ENCODE measurements at places on chromosomes 7 and 10. TPM values are rescaled to one million over a fixed set of nuclear protein-coding genes. Genes with fewer than 3 reads are reported as not detected.

DNA sequence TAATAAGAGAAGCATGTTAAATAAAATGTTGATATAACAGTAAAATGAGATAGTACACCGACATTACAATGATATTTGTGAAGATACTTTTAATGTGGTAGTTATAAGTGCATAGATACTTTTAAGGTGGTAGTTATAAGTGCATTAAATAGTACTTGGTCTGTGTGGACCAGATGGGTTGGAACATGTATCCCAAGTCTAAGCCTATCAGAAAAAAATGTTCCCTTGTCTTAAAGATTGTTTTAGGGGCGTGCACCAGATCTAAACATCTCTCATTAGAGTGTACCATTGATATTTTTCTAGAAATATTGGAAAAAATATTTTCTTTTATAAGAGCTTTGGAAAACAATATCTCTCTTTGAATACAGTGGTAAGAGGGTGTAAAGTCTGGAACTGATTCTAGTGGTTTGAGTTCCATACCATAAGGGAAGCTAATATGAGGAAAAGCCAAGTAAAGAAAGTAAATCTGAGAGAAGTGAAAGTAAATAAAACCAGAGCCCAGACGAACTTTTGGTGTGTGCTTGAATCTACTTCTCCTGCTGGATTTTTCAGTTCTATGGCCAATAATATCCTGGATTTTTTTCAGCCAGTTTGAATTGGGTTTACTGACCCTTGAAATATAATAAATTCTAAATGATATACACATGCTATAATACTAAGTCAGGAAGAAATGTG lies 175.3 kb downstream of the MBL2 start:
- no peak for DNase-seq

DNA sequence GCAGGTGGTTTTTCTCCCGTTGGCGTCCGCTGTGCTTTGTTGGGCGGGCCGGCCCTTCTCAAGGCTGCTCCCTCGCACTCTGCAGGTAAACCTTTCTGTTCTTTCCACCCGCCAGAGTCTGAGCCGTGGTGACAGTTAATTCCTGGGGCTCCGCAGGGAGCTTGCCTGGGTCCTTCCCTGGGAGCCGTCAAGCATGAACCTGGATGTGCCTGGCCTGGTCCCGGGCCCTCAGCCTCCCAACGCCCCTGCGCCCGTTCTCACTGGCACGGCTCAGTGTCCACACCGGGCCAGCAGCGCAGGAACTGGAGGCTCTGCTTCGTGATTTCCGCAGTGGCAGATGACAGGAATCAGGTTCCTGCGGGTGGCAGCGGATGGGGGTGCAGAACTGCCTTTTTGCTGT lies 10.9 kb upstream of the NKX6-2 start:
- no peak for DNase-seq

DNA sequence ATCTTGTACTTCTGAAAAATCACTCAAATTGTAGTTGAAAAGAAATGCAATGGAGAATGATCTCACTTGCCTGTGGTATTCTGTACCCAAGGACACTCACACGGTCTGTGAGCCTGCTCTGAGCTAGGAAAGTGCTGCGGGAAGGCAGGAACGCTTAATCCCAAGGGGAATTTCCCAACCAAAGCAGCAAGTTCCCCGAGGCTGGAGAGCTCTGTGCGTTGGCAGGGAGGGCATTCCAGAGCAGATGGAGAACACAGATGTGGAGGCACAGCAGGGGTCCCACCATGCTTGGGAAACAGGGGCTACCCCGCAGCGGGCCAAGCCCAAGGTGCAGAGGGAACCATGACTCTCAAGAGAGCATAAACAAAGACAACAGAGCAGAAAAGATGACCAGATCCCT lies 13.6 kb downstream of the SVIL start:
- DNase-seq, result no peak

- no peak for DNase-seq
Measured at GRCh38 chr7:38880454-38880853, 28.5 kb downstream of the VPS41 start.

- no peak for DNase-seq
Measured at GRCh38 chr7:88922944-88923343, 127.4 kb upstream of the TEX47 start.

DNA sequence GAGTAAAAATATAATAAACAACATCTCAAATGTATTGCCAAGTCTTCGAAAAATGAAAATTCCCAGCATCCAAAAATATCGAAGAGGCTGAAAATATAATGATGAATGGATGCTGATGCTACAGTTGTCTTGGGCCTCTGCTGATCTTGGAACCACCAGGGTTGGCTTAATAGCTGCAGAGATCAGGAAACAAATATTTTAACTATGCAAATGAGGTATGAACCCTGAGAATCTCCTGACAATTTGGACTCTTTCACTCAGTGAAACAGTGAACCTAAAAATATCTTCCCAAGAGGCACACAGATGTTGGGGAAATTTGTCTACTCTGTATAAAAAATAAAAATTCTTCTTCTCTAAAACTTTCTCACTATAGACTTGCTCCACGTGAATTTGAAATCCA lies 97.7 kb upstream of the EGFR start:
- no peak for DNase-seq

DNA sequence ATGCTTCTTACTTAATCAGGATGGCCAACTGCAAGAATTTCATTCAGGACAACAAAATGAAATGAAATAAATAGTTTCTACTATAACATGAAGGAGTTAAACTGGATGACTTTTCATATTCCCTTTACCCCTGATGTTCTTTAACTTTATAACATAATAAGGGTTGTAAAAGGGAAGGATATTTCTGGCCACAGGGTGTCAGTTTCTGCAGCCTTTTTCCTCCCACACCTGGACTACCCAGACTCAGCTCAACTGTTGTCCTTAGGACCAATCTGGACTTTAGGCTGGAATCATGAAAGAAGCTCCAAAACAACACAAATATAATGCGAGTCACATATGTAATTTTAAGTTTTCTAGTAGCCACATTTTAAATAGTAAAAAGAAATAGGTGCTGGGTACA lies 43.4 kb downstream of the PRPS1L1 start:
- DNase-seq, result no peak

GRCh38 chr10:24869354-24870015 lies 82.9 kb downstream of the PRTFDC1 start:
- no peak for DNase-seq

Gene NEBL
- 3.0 TPM for total RNA-seq

Gene IGFBP3
- not detected for total RNA-seq

GRCh38 chr10:128277267-128277840 lies 151.1 kb upstream of the MKI67 start:
- DNase-seq, result no peak

GRCh38 chr7:36690514-36691187 lies 33.6 kb downstream of the AOAH start:
- no peak for DNase-seq

Gene GDF2
- not detected for total RNA-seq

DNA sequence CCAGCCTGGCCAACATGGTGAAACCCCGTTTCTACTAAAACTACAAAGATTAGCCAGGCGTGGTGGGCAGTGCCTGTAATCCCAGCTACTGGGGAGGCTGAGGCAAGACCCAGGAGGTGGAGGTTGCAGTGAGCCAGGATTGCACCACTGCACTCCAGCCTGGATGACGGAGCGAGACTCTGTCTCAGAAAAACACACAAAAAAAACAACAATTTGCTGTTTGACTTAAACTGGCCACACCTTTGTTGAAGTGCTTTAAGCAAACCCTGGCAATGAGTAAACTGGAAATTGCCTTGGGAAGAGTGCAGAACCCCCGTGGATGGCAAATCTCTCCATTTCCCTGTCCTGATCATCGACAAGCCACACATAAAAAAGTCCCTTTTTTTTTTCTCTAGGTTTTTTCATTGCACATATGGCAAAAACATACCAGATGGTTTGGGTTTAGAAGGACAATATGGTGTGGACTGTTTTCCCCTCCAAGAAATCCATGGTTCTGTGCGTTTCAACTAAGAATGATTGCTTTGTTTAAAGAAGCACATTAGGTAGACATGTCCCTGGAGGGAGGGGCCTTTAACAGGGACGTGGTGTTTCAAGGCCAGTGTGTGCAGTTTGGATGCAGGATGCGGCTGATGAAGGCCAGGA lies 76.9 kb downstream of the NRP1 start:
- no peak for DNase-seq
